Aortic smooth muscle cell (primary cell): ENCODE measurements at places on chromosomes 7 and 10. TPM values are rescaled to one million over a fixed set of nuclear protein-coding genes. Genes with fewer than 3 reads are reported as not detected.

Gene TRIM73
- total RNA-seq, result 0.13 and 0.31 TPM in 2 replicates

Gene SYT15B
- total RNA-seq, result not detected in 2 replicates

Gene LRRC27
- total RNA-seq, result 14.9 and 17.8 TPM in 2 replicates

Gene MKI67
- 12.4 and 15.7 TPM in 2 replicates for total RNA-seq

Gene OR6B1
- not detected in 2 replicates for total RNA-seq

Gene HYCC1
- 124 and 126 TPM in 2 replicates for total RNA-seq

Gene VSIR
- 16.2 and 19.6 TPM in 2 replicates for total RNA-seq

Gene CNPY1
- total RNA-seq, result not detected in 2 replicates

Gene IDI1
- 80.7 and 93.7 TPM in 2 replicates for total RNA-seq

Gene HSPA14
- total RNA-seq, result 13.4 and 14.1 TPM in 2 replicates

Gene ZNF117
- total RNA-seq, result 3.6 and 4.7 TPM in 2 replicates

Gene HMX2
- total RNA-seq, result not detected in 2 replicates

Gene C10orf62
- 0.12 and 0.13 TPM in 2 replicates for total RNA-seq

Gene CACNB2
- 0.26 and 0.31 TPM in 2 replicates for total RNA-seq

Gene C10orf95
- under 0.01 and 0.06 TPM in 2 replicates for total RNA-seq

Gene C10orf53
- total RNA-seq, result not detected in 2 replicates

Gene POU6F2
- total RNA-seq, result not detected in 2 replicates

Gene NPFFR1
- total RNA-seq, result under 0.01 TPM in 1 of 2 replicates, not detected in the other

Gene CYP3A5
- total RNA-seq, result not detected in 2 replicates

Gene LRRC18
- not detected in 2 replicates for total RNA-seq

Gene PNLIPRP1
- total RNA-seq, result not detected in 2 replicates

Gene SLC39A12
- total RNA-seq, result not detected in 2 replicates

Gene PTPRN2
- 0.56 and 1.6 TPM in 2 replicates for total RNA-seq

Gene SPDYE11
- not detected in 2 replicates for total RNA-seq

Gene LRRTM3
- total RNA-seq, result not detected in 2 replicates

Gene AMPH
- total RNA-seq, result 0.19 and 0.26 TPM in 2 replicates

Gene AKR1C8
- total RNA-seq, result not detected in 2 replicates

Gene PPP1R17
- not detected in 2 replicates for total RNA-seq

Gene TMEM213
- not detected in 2 replicates for total RNA-seq

Gene FOXI2
- total RNA-seq, result not detected in 2 replicates

Gene MBL2
- total RNA-seq, result not detected in 2 replicates

Gene PDZD7
- total RNA-seq, result 3.3 and 3.4 TPM in 2 replicates

Gene AKR1C3
- 163 and 174 TPM in 2 replicates for total RNA-seq

Gene CASP2
- 15.3 and 15.6 TPM in 2 replicates for total RNA-seq

Gene HTR5A
- not detected in 2 replicates for total RNA-seq

Gene ITPRID1
- total RNA-seq, result not detected in 2 replicates

Gene C10orf90
- 0.06 and 0.13 TPM in 2 replicates for total RNA-seq

Gene EFCAB10
- total RNA-seq, result not detected in 2 replicates

Gene HYAL4
- total RNA-seq, result not detected in 2 replicates

Gene SEC23IP
- total RNA-seq, result 27.7 and 43.8 TPM in 2 replicates

Gene DGKB
- not detected in 2 replicates for total RNA-seq

Gene PTN
- 20.6 and 43.0 TPM in 2 replicates for total RNA-seq

Gene HECW1
- total RNA-seq, result under 0.01 and 0.40 TPM in 2 replicates

Gene THSD7A
- total RNA-seq, result 1.1 and 1.5 TPM in 2 replicates

Gene STEAP1B
- total RNA-seq, result 18.9 and 28.8 TPM in 2 replicates

Gene FFAR4
- total RNA-seq, result not detected in 2 replicates

Gene ARHGEF35
- total RNA-seq, result 2.0 and 3.0 TPM in 2 replicates

Gene DNAJC12
- 1.6 and 2.5 TPM in 2 replicates for total RNA-seq

Gene PMS2
- 18.5 and 19.6 TPM in 2 replicates for total RNA-seq

Gene PWWP2B
- total RNA-seq, result 7.0 and 7.7 TPM in 2 replicates

Gene UNC5B
- total RNA-seq, result 22.4 and 33.7 TPM in 2 replicates
